ENCODE measurements at places on chromosomes 13 and 19.

DNA sequence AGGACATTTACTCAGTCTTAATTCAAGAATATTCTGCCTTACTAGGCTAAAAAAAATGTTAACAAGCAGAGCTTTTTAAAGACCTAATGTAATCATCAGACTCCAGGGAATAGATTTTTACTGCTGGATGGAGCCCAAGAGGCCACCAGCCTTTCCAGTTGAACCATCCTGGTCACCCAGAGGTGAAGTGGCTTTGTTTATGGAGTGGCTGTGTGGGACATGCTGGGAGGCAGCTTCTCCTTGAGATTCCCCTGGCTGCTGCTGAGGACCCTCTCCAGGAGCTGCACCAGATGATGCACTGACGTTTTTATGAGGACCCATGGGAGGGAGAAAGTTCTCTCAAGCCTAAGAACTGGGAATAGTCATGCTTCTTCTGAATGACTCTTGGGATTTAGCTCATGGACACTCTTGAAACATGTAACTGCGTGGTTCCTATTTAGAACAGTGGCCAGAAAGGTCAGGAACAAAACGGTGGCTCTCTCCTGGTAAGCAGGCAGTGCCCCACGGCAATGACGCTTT, 205.9 kb upstream of the MIR17HG start:
- DNase-seq, result peak; percentile 83

- no peak for DNase-seq
These were observed 17.4 kb upstream of the SDHAF1 start for GRCh38 chr19:35977446-35978222.

GRCh38 chr19:41776700-41777099, 19.7 kb upstream of the CEACAM3 start:
- DNase-seq, result no peak

DNA sequence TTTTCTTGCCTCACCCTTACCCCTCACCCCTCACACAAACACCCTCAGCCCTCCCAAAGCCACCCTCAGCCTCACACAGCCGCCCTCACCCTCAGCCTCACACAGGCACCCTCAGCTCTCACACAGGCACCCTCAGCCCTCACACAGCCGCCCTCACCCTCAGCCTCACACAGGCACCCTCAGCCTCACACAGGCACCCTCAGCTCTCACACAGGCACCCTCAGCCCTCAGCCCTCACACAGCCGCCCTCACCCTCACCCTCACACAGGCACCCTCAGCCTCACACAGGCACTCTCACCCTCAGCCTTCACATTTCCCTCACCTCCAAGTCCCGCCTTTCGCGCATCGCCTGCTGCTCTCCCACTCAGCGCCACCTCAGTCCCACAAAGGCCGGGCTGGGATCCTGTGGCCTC, 287 bp upstream of the ZSCAN22 start:
- DNase-seq, result no peak

DNA sequence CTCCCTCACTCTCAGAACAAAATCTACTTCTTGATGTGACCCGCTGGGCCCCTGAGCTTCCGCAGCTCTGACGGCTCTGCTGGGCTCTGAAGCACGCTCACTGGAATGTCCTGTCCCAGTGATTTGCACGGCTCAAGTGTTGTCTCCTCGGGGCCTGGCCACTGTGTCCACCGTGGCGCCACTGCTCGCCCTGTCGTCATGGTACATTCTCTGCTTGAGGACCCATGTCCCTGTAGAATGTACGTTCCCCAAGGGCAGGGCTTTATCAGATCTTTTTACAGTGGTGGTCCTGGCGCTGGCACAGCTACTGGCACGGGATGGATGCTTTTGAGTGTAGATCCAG, 12.1 kb downstream of the KLHL26 start:
- no peak for DNase-seq

DNA sequence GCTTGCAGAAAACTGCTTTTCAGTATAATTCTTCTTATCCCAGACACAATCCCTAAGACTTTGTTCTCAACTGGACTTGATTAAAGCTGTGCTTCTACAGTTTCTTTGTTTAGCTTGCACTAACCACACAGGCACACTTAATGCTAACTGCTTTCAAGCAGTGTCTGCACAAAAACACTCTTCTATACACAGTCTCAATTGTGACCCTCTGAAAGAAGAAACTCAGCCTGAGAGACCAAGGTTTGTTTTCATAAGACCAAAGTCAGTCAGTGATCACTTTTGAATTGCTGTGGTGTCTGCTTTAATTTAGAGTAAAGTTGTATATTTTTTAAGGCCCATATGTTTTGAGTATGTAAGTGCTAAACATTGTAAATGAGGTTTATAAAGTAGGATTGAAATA, 431.2 kb downstream of the KCTD12 start:
- DNase-seq, result no peak

- no peak for DNase-seq
These were observed 31.0 kb upstream of the KATNAL1 start for GRCh38 chr13:30338331-30338851.

- DNase-seq, result no peak
These were observed 2216.7 kb upstream of the PCDH20 start for GRCh38 chr13:63632321-63632720.

DNA sequence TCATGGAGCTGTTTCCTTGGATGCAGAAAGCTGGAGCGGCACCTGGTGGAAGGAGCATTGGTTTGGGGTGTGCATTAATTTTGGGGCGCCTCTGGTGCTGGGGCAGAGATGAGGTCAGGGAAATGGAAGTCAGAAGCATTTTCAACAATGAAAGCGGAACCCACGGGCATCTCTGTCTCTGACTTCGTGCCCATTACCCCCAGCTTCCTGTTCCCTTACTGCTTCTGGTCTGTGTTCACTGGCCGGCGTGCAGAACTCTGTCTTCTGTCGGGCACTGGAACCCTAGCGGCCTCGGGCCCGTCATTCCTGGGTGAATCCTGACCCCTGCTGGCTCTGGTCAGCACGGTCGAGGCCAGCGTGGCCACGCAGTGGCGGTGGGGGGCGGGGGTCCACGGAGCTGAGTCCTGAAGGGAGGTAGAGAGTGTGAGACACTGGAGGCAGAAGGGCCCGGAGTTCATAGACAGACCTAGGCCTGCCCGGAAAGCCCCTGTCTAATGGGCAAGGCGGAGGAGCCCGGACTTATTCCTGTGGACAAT, 7.9 kb upstream of the LINGO3 start:
- DNase-seq, result no peak

DNA sequence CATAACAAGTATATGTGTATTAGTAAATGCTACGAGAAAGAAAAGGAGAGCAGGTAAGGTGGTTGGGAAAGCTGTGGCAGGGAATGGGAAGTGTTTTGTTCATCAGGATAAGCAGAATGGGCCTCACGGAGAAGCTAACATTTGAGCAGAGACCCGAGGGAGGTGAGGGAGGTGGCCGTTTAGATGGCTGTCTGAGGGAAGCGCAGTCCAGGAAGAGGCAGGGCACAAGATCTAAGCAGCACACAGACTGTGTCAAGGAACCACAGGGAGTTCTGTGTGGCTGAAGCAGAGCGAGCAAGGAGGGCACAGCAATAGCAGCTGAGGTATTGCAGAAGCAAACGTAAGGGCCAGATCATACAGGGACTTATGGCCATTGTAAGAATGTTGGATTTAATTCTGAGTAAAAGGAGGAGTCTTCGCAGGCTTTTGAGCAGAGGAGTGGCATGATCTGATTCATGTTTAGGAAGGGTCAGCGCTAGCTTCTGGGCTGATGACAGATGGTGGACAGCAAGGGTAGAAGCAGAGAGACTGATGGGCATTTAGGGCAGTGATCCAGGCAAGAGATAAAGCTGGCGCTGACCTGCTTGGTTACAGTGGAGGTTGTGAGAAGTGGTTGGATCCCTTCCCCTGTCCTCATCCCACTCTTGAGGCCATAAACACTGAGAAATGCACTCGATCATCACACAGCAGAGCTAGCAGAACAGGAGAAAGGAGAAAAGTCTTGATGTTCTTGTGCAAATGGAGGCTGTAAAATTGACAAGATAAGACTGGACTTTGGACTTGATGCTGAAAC, 199.9 kb downstream of the LACC1 start:
- DNase-seq, result no peak

DNA sequence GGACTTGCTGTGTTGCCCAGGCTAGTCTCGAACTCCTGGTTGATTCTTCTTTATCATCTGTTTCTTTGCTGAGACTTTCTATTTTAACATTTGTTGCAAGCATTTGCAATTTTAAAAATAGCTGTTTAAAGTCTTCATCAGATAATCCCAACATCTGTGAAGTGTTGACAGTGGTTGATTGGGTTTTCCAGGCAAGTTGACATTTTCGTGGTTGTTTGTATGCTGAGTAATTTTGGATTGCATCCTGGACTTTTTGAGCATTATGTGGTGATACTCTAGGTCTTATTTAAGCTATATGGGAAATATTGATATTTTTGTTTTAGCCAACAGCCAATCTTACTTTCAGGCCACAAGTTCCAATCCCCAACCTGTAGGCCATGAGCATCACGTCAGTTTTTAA, 25.1 kb downstream of the AP1M1 start:
- no peak for DNase-seq

DNA sequence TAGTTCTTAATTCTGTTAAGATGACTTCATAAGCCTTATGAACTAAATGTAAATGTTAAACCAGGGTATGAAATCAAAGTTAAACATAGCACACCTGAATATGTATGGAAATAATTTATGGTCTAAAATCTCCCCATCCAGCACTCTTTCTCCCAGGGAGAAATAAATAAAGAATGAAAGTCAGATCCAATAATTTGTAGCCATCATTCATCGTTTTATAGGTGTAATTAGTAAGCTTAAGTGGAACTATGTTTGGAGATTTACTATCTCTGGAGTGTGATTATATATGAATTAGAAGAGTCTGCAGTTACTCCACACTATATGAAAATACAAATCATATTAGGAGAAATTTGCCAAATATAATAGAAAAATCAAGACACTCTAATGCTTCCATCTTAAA, 405.1 kb downstream of the DACH1 start:
- DNase-seq, result no peak

All from skeletal muscle cell (primary cell).